Activated naive CD8-positive, alpha-beta T cell treated with anti-CD3 and anti-CD28 coated beads, Interleukin-2, amount 50 U/mL, for 24 hours (primary cell): ENCODE measurements at places on chromosomes 7 and 10.
A peak's percentile ranks its signal among the peaks of the same experiment; 100 is the strongest.

DNA sequence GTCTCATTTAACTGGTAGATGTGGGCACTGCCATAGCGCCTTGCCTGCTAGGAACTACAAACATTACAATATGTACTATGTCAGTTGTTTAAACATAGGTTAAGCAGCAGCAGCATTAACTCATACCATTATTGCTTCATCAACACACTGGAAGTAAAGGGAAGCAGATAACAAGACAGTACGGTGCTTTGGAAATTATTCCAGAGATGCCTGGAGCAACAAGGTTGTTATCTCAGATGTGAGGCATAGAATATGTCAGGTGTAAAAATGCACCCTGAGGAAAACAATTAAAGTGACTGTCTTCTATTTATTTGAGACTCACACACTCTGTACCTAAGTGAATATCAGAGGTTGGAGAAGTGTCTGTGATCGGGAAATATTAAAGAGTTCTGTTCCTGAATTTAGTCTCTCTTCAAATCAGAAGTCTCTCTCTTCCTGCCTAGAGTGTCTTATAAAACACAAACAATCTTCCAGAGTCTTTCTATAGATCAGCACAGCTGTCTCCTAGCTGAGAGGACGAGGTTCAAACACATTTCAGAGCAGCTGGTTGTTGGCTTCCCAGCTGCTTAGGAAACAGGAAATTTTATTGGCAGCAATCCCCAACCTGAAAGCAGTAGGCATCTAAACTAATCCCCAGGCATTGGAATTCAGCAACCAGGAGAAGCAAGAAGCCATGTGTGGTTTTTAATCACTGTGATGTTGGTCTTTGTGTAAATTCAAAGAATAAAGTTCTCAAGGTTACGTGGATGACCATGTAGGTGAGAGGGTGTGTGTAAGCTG lies 994.4 kb upstream of the LRRTM3 start:
- no peak for DNase-seq
- H3K27ac ChIP-seq = no peak overlapping the region
- no peaks in the 10 kb centered on the region for H3K27me3 ChIP-seq
- no peaks in the 10 kb centered on the region for H3K4me1 ChIP-seq
- H3K36me3 ChIP-seq = no peaks in the 10 kb centered on the region

GRCh38 chr10:16919121-16919982 lies 102.1 kb upstream of the RSU1 start:
- DNase-seq = no peak
- no peaks in the 10 kb centered on the region for H3K4me1 ChIP-seq
- H3K4me3 ChIP-seq = no peak overlapping the region
- H3K27me3 ChIP-seq = no peaks in the 10 kb centered on the region

DNA sequence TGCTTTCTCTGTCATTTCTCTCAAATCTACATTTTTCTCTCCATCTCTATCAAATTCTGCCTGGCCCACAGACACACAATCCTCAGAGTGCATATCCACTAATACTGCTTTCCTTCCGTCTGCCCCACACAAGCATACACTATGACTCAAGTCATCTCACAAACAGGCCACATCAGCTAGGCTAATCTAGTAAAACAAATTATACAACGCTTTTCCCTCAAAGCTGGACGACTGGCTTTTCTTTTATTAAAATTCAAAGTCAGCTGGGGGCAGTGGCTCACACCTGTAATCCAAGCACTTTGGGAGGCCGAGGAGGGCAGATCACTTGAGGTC lies 161.1 kb downstream of the FAM107B start:
- no peaks in the 10 kb centered on the region for H3K36me3 ChIP-seq
- H3K27me3 ChIP-seq = no peaks in the 10 kb centered on the region
- no peak overlapping the region for H3K27ac ChIP-seq

- no peak overlapping the region for H3K4me3 ChIP-seq
- H3K27me3 ChIP-seq = no peaks in the 10 kb centered on the region
- peaks cover 2% of the 10 kb centered on the region for H3K36me3 ChIP-seq
- no peak for DNase-seq
Observed at GRCh38 chr7:7911369-7912123, 57.0 kb upstream of the GLCCI1 start.

DNA sequence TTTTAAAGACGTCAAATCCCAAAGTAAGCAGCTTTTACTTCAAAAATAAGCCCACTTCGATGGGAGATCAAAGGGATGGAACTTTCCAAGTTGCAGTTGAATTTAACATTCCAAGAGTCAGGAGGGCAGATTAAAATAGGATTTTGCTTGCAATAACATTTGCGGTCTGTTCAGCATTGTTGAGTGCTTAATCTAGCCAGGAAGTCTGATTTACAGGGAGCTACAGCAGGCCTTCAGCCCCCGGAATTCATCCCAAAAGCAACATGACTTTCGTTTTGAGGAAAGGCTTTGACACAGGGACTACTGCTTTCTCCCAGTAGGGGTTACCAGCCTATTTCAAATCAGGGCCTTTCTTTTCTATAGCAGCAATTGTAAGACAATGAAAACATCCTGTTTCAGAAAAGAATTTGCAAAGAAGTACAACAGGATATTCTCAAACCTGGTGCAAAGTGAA lies 279.6 kb upstream of the PITRM1 start:
- H3K36me3 ChIP-seq = no peaks in the 10 kb centered on the region
- H3K27me3 ChIP-seq = peaks cover 9% of the 10 kb centered on the region
- H3K4me1 ChIP-seq = peaks cover 3% of the 10 kb centered on the region
- no peak overlapping the region for H3K27ac ChIP-seq
- H3K4me3 ChIP-seq = no peak overlapping the region

- H3K4me3 ChIP-seq = no peak overlapping the region
- H3K27me3 ChIP-seq = peaks cover 5% of the 10 kb centered on the region
- no peaks in the 10 kb centered on the region for H3K4me1 ChIP-seq
- no peak overlapping the region for H3K27ac ChIP-seq
Observed at GRCh38 chr7:93945756-93946535, 24.4 kb downstream of the GNG11 start.

DNA sequence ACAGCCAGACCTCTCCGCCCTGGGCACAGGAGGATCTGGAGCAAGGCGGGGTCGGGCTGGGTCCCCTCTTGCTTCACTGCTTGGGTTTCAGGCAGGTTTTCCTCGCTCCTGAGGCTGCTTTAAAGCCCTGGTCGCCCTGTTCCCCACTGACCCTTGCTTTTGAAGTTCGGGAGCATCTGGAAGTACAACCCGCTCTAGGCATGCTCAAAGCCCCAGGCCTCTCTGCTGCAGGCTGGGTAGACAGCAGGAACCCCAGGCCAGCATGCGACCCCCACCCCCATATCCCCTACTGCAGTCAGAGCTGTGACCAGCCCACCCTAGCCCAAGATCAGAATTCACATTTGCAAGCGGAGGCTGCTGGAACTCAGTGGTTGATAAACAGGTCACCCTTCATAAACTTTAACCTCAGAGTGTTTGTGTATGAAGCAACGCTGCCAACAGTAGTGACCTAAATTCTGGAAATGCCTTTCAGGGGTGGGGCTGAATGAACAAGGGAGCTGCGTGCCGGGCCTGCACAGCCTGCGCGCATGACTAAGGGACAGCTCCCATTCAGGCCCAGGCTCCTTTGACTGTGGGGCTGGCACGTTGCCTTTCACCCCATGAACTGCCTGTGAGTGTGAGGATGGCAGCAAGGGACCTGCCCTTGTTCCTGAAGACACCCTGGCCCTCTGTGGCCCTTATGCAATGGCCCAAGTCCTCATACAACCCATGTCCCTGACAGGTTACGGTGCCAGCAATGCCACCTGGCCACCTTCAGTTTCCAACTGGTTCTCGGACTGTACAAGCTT lies 52.5 kb downstream of the PROSER2 start:
- no peak overlapping the region for H3K27ac ChIP-seq
- no peak for DNase-seq
- peaks cover 6% of the 10 kb centered on the region for H3K27me3 ChIP-seq
- no peaks in the 10 kb centered on the region for H3K36me3 ChIP-seq
- H3K4me3 ChIP-seq = no peak overlapping the region
- peaks cover 24% of the 10 kb centered on the region for H3K4me1 ChIP-seq

- peaks cover 54% of the 10 kb centered on the region for H3K4me1 ChIP-seq
- peaks cover 12% of the 10 kb centered on the region for H3K36me3 ChIP-seq
- H3K4me3 ChIP-seq = no peak overlapping the region
- H3K27ac ChIP-seq = no peak overlapping the region
- no peaks in the 10 kb centered on the region for H3K27me3 ChIP-seq
Observed at GRCh38 chr7:28130277-28130676, 50.3 kb downstream of the JAZF1 start.

DNA sequence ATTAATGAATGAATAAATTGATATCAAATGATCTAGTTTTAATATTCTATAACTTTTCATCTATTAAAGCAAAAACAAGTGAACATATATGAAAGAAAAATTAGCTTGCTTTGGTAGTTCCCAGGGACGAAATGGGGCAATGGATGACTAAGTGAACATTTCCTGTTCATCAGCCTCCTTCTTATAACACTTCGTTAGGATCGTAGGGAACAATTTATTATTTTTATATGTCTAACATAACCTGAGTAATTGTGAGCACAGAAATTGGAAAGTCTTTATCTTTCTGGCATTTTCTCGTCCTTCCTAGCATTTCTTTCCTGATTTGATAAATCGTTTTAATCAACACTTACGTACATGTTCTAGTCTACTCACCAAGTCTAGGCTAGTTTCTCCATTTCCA lies 59.1 kb upstream of the PPP1R3C start:
- H3K27ac ChIP-seq = no peak overlapping the region
- no peak overlapping the region for H3K4me3 ChIP-seq
- H3K27me3 ChIP-seq = no peaks in the 10 kb centered on the region
- DNase-seq = no peak
- H3K36me3 ChIP-seq = no peaks in the 10 kb centered on the region

DNA sequence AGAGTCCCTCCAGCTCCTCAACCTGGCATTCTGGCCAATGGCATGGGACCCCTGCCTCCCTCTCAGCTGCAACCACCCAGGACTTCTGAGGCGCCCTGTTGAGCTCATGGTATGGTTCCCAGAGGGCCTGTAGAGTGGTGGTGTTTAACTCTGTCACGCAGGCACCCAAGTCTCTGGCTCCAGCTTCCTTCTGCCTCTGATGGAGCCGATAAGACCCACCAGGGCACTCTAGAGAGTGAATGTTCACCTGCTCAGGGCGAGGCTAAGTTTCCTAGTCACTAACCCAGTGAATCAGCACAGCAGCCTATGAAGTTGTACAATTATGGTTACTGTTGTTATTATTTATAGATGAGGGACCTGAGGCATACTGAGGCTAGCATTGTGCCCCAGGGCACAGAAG lies 120.4 kb downstream of the ZMIZ1 start:
- H3K36me3 ChIP-seq = no peaks in the 10 kb centered on the region
- no peaks in the 10 kb centered on the region for H3K27me3 ChIP-seq
- H3K4me3 ChIP-seq = no peak overlapping the region
- H3K4me1 ChIP-seq = no peaks in the 10 kb centered on the region
- H3K27ac ChIP-seq = no peak overlapping the region
- DNase-seq = no peak

- H3K27ac ChIP-seq = no peak overlapping the region
- no peak for DNase-seq
- H3K4me1 ChIP-seq = peaks cover 7% of the 10 kb centered on the region
- peaks cover 2% of the 10 kb centered on the region for H3K27me3 ChIP-seq
- H3K36me3 ChIP-seq = no peaks in the 10 kb centered on the region
- H3K4me3 ChIP-seq = no peak overlapping the region
Observed at GRCh38 chr10:79002336-79002735, 66.4 kb upstream of the ZMIZ1 start.

DNA sequence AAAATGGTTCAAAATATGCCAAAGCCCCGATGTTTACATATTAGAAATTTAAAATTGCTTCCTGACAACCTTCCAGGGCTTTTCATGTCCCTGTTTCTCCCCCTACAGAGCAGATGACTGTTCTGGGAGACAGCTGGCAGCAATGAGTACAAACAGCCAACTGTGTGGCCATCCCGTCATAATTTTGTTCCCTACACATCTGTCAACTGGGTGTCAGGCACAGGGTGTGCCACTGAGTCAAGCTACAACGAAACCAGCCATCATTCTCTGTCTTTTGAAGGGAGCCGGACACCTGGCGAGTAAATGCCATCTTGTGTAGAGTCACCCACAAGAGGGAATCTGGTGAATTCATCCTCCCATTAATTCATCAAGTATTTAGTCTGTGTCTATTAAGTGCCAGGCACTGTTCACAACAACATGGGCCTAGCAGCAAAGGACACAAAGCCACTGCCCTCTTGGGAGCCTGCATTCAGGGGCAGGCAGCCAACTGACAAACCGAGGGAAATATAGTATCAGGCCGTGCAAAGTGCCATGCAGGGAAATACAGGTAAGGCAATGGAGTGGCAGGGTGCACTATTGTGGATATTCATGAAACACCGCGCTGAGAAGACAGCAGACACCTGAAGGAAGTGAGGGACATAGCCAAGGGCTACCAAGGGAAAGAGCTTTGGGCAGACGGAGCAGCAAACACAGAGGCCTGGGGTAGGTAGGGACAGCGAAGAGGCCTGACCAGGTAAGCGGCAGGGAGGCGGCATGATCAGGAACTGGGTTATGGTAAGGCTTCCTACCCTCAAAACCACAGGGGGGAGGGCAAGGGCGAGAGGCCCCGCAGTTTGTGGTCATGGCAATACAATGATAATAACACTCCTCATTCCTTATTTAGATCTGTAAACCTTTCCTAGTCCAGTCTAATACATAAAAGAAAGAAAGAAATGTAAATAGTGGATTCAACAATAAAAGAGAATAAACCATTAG lies 213.6 kb downstream of the FAM107B start:
- H3K27ac ChIP-seq = peak overlapping the region; percentile 76
- no peaks in the 10 kb centered on the region for H3K27me3 ChIP-seq
- DNase-seq = peak; percentile 49

- DNase-seq = peak; percentile 5
- peaks cover 31% of the 10 kb centered on the region for H3K4me1 ChIP-seq
- H3K27me3 ChIP-seq = peaks cover 14% of the 10 kb centered on the region
Observed at GRCh38 chr10:13587391-13587790, 626 bp downstream of the PRPF18 start.

DNA sequence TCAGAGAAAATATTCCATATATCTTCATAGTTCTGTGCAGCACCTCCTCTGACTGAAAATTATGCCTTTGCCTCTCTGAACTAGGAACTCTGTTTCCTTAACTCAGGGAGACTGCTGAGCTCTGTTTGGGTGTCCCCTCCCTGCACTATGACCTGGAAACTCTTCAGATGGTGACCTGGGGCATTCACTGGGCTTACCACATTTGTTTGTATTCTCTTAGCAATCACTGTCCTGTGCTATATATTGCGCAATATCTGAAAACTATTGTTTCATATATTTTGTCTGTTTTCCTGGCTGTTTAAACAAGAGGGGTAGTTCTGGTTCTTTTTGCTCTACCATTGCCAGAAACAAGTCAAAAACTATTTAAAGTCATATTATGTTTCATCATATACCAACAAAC lies 181.8 kb upstream of the KIAA1217 start:
- no peak overlapping the region for H3K4me3 ChIP-seq
- H3K36me3 ChIP-seq = no peaks in the 10 kb centered on the region
- no peak for DNase-seq
- no peak overlapping the region for H3K27ac ChIP-seq

DNA sequence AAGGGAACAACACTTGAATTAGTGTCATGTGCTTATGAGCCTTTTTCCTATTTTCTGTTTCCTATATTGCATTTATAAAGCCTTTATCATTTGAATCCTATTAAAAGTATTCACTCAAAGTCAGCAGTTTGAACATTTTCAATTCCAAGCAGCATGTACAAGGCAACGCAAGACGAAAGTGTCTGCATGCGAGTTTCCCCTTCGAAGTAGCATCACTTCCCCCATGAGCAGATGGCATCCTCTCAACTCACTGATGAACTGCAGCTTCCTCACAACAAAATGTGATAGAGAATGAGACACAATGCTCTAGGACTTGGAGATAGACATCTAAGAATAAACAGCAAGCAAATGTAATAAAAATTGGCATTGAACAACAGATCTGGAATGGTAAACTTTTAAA lies 270.7 kb downstream of the PRPF18 start:
- peaks cover 15% of the 10 kb centered on the region for H3K4me1 ChIP-seq
- H3K36me3 ChIP-seq = no peaks in the 10 kb centered on the region
- no peak overlapping the region for H3K4me3 ChIP-seq
- H3K27ac ChIP-seq = no peak overlapping the region
- DNase-seq = no peak
- H3K27me3 ChIP-seq = no peaks in the 10 kb centered on the region
